ENCODE measurements at places on chromosomes 1 and 21.

DNA sequence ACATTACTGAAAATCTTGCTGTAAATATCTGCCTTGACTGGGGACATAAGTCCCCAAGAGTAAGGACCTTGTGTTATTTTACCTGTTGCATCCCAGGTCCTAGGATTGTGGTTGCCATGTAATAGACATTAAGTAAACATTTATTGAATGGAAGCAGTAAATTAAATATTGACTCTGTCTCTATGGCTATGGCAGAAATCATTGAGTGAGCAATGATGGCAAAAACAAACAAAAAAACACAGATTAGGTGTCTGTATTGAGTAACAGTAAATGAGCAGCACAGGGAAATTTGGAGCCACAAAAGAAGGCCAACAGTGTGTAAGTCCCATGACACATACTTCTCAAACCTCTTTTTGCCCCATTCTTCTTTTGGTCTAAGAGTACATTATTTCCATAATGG, 240.4 kb downstream of the NFIA start:
- no peak for DNase-seq

DNA sequence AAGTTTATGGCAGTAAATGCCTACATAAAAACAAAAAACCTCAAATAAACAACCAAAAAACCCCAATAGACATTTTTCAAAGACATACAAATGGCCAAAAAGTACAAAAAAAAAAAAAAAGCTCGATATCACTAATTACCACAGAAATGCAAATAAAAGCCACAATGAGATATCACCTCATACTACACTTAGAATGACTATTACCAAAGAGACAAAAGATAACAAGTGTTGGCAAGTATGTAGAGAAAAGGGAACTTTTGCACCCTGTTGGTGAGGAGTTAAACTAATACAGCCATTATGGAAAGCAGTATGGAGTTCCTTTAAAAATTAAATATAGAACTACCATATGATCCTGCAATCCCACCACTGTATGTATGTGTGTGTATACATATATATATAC, 21.1 kb downstream of the SLC25A24 start:
- no peak for DNase-seq

- no peak for DNase-seq
Observed at GRCh38 chr1:61079898-61080336, 2.4 kb upstream of the NFIA start.

DNA sequence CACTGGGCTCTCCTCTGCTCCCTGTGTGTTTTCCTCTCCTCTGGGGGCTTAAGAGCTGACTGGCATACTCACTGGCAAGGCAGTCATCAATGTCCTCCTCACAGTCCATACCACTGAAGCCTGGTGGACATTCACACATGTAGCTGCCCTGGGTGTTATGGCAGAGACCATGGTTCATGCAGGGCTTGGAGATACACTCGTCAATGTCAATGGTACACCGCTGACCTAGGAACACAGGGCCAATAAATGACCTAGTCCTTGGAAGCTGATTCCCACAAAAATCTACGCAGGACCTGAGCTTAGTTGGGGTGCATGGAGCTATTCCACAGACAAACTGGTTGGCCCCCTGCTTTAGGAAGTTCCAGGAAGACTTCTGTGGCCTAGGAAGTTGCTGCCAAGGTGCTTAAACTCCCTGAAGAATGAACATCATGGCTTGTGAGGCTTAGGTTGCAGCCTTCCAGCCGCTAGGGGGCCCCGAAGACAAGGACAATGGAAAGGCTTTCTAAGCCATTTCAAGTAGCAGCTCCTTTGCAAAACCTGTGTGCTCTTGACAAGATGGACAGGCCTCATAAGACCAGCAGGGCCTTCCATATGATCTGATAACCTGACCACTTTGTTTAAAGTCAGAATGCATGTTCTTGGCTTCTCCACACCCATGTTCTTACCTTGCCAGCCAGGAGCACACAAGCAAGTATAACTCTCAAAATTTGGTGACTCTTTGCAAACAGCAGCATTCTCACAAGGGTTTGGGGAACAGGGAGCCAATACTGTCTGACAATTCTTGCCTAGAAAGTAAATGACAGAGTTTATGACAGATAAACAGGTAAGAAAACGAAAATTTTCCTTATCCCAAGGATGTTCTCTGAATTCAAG, 52.3 kb upstream of the ADAM30 start:
- peak; percentile 10 for DNase-seq

DNA sequence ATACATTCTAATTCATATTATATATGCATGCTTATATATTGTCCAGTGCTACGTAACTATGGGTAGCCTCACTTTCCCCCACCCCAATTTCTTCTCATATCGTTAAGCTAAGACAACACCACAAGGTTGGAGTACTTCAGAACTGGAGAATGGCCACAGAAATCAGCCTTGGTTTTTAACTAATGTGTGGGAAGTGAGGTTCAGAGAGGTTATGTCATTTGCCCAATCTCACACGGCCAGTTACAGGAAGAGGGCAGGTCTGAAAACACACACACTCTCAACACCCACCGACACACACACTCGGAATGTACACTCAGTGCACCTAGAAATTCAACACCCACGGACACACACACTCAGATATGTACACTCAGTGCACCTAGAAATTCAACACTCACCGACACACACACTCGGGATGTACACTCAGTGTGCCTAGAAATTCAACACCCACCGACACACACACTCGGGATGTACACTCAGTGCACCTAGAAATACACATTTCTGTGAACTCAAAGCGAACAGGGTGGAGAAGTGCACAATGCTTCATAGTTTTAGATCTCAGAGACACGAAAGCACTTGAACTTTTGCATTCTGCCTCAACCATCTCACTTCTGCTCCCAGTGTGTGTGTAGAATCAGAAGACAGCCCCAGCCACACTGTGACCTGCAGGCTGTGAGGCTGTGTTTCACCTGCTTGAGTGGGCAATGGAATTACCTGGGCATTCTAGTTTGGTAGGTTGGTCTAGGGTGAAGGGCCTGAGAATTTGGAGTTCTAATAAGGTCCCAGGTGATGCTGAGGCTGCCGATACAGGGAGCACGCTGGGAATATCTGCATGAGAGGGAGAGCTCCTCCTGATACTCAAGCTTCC, 170.4 kb downstream of the CLIC6 start:
- no peak for DNase-seq

- DNase-seq: no peak
Observed at GRCh38 chr1:230215031-230215430, 148.0 kb downstream of the GALNT2 start.

- DNase-seq: no peak
Observed at GRCh38 chr1:225767634-225768540, 9.7 kb upstream of the SRP9 start.

- DNase-seq: no peak
Observed at GRCh38 chr1:7380712-7381111, 390.4 kb upstream of the VAMP3 start.

- no peak for DNase-seq
Observed at GRCh38 chr1:219465212-219466093, 147.5 kb downstream of the ZC3H11B start.

DNA sequence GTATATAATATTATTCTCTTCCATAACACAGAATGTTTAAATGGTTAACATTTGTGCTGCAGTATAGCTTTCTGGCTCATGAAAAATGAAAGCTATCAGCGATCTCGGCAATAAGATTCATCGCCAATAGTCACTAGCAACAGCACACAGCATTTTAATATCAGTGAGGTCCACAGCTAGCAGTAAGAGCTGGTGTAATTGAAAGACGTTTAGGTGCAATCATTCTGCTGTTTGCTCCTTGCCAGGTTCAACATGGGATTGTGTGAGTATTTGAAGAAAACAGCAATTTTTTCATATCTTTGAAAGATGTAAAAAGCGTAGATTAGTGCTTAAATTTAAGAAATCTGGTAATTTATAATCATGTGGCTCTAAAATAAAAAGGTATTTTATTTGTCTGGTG, 20.1 kb downstream of the PRKACB start:
- no peak for DNase-seq

DNA sequence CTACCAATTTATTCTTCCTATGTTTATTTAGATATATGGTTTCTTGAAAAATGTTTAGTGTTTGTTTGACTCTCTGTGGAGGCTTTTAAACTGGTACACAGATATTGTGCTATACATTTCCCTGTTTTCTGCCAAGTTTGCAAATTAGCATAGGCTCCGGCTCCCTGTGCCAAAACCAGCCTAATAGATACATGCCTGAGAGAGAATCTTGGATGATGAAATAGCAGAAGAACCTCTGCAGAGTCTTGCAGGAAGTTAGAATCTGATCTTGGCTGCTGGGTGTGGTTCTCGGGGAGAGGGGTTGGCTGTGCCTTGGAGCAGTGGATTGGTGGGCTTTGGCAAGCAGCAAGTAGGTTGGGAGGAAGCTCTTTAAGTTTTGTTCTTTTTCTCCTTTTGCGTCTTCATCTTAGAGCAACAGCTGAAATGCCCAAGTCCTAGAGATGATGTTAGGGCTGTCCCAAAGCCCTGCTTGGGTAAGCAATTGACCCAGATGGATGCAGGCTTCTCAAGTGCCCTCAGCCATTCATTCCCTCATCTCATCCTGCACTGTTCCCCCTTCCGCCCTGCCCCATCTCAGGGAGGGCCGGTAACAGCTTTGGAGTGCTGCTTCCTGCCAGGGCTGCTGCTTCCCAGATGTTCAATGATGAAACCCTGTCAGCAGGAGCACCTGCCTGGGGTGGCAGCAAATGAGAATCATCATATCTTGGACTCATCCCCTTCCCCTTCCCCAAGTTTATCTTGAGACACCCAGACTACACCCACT, 9.3 kb downstream of the PLA2G2A start:
- no peak for DNase-seq

GRCh38 chr1:94319319-94320102, 82.1 kb upstream of the ARHGAP29 start:
- no peak for DNase-seq

DNA sequence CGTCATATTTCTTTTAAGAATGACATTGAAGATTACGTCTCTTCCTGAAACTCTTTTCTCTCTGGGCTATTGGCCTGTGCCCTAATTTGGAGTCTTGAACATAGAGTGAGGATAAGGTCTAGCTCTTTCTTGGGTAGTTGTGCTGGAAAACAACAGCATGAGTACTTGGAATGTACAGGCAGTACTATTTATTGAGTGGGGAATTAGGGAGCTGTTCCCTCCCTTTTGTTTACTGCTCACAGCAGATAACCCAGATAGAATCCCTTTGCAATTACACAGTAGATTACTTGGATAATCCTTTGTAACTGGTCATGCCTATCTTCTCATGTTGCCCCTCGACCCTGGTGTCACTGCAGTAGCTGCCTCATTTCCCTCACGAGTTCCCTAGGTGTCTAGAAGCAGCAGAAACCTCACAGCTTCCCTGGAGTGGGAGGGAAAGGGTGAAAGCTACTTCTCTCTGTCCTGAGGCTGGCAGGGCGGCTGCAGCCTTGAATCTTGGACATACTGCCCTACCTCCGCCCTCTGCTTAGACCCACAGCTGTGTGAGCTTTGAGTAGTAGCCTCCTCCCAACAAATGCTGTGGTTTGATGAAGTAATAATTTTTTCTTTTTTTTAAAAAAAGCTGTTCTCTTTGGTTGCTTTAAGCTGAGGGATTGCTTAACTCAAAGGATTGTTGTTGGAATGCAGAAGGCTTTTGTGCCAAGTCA, 70.6 kb downstream of the FGGY start:
- DNase-seq: no peak

GRCh38 chr1:8016895-8017241, 9.2 kb downstream of the ERRFI1 start:
- DNase-seq: no peak

DNA sequence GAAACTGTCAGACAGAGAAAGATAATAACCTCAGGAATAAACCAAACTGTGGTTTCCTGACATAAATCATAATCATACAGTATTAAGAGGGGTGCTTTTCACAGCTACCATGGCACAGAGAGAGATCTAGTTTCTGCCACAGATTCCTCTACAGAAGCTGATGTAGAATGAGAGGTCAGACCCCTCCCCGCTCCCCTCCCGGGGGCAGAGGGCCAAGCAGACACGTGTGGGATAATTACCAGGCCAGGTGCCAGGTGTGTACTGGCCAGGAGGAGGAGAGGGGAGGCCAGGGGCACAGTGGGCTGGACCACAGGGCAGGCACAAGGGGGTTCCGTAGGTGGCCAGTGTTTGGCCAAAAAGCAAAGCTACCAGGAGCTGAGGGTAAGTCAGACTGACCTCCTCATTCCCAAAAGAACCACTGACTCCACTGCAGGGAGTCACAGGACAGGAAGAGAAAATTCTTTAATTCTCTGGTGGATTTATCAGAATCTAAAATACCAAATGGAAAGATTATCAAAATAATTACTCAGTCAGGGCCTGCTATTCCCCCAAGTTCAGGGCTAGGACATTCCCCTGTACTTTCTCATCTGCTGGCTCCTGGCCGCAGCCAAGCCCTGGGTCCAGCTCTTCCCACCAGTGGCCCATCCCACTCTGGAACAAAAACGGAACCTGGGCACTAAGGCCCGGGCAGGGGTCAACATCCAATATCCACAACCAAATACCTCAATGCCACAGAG, 30.0 kb downstream of the C2CD2 start:
- no peak for DNase-seq

- no peak for DNase-seq
Observed at GRCh38 chr1:13757693-13758092, 57.7 kb downstream of the PRDM2 start.
